ENCODE measurements at places on chromosomes 1 and 21. TPM values are rescaled to one million over a fixed set of nuclear protein-coding genes. Genes with fewer than 3 reads are reported as not detected.

SLC22A15 gene
- 4.9 TPM for polyA plus RNA-seq

ZNF683 gene
- polyA plus RNA-seq = not detected

LCE3A gene
- not detected for polyA plus RNA-seq

RNU11 gene
- polyA plus RNA-seq = not detected

All from fibroblast of lung (primary cell).